ENCODE measurements at places on chromosomes 2 and 18.

- no peak for DNase-seq
Measured at GRCh38 chr18:57771626-57772025, 31.5 kb downstream of the ATP8B1 start.

DNA sequence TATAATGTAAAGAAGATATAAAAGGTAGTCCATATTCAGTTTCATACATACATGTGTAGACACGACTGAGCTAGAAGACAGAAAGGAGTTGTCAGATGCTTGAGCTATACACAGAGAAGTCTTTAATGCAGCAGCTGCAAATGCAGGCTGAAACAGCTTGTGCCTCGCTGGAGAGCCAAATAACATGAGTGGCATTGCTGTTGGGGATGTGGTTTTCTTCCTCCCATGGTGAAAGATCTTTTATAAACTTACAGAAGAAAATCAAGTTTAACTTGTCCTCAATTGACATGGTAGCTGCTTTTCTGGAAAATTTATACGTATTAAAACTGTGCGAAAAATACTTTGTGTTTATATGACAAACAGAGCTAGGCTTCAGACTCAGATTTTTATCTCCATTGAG is 16.4 kb upstream of the IL1R1 start:
- no peak for DNase-seq

DNA sequence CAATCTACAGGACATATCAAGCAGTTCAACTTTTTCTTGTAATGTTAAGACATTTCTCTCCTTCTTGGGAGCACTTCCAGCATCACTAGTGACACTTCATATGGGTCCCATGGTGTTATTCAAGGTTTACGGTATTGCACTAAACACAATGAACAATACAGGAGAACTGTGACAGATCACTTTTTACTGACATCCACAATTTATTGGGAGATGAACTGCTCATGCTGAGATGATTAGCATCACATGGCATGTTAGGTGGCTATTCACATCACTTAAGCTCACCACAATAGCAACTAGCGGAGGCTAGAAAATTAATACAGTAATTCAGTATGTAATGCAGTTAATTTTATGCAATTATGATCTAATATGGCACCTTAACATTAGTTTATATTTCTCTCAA is 264.4 kb downstream of the ERBB4 start:
- no peak for DNase-seq

GRCh38 chr2:32925283-32925815 is 21.4 kb upstream of the LTBP1 start:
- no peak for DNase-seq

GRCh38 chr2:188668017-188668680 is 306.0 kb upstream of the COL3A1 start:
- peak; percentile 95 for DNase-seq

- no peak for DNase-seq
Measured at GRCh38 chr18:44497311-44497710, 183.4 kb upstream of the SETBP1 start.

DNA sequence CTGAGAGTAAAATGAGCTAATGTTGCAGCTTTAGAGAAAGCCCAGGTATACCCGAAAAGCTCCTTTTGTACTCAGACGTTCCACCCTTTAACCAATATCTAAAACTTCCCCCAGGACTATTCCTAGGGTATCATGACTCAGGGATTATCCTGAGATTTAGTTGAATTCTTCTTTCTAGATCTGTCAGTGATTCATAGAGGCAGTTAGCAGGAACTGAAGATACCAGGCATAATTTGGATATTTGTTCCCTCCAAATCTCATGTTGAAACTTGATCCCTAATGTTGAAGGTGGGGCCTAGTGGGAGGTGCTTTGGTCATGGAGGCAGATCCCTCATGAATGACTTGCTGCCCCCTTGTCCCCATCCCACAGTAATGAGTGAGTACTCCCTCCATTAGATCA is 161.2 kb upstream of the LRP1B start:
- peak; percentile 57 for DNase-seq

DNA sequence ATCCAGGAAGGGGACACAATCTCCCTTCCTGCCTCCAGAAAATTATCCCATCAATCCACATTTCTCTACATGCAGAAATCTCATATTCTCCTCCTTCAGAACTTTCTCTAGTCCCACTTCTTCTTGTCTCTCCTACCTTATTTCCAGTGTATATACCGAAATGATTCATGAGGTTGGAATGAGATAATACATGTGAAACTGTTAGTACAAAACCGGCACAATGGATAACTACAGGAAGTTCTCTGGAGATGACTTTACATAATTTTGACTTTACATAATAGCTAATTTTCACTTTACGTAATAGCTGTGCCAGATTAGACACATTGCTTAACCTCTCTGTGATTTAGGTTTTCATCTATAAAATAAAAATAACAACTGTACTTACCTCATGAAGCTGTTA is 801.3 kb downstream of the ERBB4 start:
- DNase-seq = peak; percentile 18

- DNase-seq = no peak
Measured at GRCh38 chr18:37320317-37320716, 245.3 kb downstream of the CELF4 start.

- peak; percentile 56 for DNase-seq
Measured at GRCh38 chr2:205586626-205587025, 95.7 kb upstream of the NRP2 start.

- DNase-seq = no peak
Measured at GRCh38 chr2:10525573-10526265, 77.6 kb upstream of the ODC1 start.

DNA sequence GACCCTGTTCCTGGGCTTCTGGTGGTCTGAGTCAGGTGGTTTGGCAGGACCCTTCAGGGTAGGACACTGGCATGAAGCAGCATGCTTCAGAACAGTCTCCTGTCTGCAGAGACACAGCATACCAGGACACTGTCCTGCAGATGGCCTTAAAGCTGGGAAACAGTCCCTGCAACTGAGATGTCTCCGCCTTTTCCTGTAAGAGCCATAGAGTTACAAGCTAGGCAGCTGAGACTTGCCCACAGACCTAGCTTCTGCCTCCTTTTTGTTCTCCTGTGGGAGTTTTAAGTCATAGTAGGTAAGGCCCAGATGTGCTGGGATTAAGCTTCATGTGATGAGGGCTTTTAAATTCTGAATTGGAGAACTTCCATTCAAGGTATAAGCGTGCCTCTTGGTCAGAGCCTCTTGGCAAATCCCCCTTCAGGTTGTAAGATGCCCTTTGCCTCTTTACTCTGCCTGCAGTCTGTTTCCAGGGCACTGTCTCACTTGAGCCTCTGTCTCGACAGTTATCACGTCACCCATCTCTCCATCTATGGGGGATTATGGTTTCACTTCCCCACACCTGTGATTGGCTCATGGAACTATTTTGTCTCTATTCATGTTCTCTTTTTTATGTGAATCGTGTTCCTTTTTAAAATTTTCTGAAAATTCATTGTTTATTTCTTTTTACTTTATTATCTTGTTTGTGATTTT is 51.8 kb downstream of the COA5 start:
- no peak for DNase-seq

GRCh38 chr2:219645631-219646527 is 18.4 kb downstream of the SLC4A3 start:
- peak; percentile 77 for DNase-seq

DNA sequence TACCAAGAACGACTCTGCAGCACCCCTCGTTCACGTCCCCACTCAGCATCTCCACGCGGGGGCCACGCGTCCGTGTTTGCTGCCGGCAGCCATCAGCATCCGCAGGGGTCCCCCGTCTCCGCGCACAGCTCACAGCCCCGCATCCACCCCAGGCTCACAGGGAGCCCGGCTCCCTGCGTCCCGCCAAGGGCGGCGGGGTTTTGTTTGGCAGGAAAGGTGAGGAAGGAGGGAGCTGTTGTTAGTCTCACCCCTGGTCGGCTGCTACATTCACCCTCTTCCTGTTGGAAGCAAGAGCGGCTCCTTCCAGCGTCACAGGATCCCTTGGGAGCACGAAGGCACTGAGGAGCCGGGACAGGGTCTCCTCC is 131.0 kb upstream of the CTDP1 start:
- no peak for DNase-seq

DNA sequence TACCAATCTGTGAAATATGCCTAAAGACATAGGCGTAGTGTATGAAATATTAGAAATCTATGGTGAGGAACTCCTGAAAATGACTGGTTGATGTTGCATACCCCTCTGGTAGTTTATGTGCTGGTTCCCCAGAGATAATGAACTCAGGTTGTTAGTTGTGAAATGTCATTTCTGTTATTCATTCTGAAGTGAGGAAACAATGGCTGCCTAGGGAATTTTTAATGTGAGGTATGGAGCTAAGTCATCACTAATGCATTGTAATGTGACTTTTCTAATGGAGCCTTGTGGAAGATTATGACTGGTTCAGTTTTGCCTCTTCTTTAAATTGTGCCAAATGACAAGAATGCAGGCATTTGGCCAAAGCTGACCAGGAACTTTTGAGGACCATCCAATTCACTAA is 61.6 kb upstream of the RAB27B start:
- DNase-seq = peak; percentile 1

All from adipocyte (in vitro differentiated cells).